Foreskin keratinocyte (primary cell): ENCODE measurements at places on chromosomes 2 and 18. TPM values are rescaled to one million over a fixed set of nuclear protein-coding genes. Genes with fewer than 3 reads are reported as not detected.

DNA sequence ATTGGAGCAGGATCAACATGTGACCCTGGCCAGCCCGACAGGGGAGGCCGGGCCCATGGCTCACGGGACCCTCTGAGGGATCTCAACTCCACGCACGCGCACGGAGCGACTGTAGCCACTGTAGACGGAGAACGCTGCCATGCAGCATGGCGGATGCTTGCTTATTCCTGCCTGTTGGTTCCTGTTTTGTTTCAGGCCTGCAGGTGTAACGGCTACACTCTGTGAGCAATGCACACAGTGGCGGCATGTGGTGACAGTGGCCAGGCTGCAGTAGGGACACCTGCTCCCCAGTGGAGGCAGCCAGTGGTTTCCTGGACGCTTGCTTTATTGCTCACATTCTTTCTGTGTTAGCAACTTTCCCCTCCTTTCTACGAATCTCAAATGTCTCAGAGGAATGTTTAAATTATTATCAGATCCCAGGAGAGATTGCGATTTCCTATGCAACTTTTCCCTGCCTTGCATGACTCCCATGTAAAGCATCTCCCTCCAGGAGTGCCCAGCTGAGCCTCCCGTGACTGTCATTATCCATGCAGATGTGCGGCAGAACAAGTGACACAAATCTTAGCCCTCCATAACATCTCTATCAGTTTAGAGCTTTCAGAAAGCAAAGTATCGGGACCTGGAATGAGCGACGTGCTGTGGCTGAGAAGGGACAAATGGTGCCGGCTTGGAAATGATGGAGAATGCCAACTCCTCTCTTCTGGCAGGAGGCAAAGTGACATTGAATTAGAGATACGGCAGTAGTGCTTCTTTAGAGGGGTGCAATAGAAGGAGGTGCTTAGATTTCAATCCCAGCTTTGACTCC, 209.7 kb downstream of the ASB1 start:
- peak; percentile 2 for DNase-seq

DNA sequence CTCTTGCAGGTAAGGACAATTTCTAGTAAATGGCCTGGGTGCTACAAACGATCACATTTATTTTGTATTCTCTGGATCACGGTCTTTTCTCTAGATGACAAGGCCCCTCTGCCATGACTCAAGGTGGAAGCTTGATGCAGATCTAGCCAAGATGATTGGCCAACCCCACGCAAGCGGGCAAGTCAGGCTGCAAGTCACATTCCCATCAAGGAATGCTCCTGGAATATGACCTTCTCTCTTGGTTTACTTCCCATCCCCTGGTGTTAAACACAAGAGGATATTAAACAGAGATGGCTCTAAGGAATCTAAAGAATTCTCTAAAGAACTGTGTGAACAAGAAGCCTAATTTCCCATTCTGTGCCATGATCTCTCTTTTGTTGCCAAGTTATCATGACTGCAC, 97.3 kb upstream of the SERPINE2 start:
- DNase-seq, result no peak

DNA sequence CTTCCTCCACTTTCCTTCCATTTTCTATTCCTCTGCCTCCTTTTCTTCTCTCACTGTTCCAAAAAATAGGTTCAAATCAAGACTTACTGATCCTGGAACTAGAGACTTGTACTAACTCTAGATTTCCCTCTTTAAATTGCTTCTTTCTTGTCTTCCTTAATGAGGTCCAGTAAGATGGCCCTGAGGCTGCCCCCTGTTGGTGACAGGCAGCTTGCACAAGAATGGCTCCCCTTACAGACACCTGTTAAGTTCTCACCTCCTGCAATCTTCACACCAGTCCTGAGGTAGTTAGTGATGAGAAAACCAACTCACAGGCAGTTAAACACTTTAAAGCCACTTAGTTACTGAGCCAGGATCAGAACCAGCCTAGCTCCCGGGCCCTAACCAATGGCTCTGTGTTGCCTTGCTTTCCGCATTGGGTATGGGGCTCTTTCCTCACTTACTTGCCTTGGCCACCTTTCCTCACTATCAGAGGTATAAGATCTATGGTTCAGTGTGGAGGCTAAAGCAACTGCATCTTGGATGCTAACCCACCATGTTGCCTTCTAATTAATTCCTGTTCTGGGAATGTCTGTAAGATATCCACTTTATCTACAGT, 130.6 kb downstream of the AKAIN1 start:
- no peak for DNase-seq

Gene C1GALT1C1L
- total RNA-seq, result 0.11 TPM in 1 of 2 replicates, not detected in the other

DNA sequence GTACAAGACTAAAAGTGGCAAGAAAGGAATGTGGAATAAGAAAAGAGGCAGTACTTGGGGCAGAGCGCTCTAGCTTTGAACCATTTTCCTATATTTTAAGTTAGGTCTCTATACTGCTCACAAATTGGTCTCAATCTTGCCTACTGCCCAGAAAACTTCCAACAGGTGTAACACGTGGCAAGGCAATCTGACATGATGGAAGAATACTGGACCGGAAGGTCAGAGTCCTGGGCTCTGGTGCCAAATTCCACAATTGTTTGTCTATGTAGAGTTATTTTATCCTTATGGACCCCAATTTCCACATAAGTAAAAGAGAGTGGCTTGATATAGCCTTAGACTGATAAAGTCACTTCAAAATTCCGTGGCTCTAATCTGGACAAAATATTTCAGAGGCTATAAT, 28.9 kb downstream of the NHEJ1 start:
- no peak for DNase-seq

- DNase-seq, result no peak
These were observed 23.3 kb upstream of the AMMECR1L start for GRCh38 chr2:127909019-127909418.
